Activated T-helper 1 cell treated with anti-CD3 and anti-CD28 coated beads, Interleukin-2, amount 50 U/mL, for 16 hours (primary cell): ENCODE measurements at places on chromosomes 2 and 18.

GRCh38 chr2:88949336-88949735 is 257.9 kb downstream of the RPIA start:
- DNase-seq, result no peak

- no peak for DNase-seq
Observed at GRCh38 chr2:8216397-8216796, 465.5 kb upstream of the ID2 start.

GRCh38 chr18:70455731-70456130 is 166.9 kb downstream of the SOCS6 start:
- DNase-seq, result no peak

DNA sequence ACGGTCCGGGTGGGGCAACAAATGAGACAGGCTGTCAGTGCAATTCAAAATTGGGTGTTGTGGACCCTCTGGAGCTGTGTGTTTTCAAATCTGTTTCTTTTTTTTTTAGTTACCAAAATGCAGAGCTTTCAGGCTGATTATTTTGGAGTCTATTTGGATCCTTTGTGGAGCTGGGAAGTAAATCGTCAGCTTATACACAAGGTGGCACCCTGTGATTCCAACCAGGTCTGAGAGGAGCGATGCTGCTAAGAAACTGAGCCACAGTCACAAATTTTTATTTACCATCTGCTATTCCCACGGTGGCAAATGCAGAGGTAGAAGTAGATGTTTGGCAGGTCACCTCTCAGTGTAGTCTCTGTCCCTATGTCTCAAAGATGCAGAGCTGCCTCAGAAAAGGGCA is 3.8 kb upstream of the EPC2 start:
- DNase-seq, result no peak

DNA sequence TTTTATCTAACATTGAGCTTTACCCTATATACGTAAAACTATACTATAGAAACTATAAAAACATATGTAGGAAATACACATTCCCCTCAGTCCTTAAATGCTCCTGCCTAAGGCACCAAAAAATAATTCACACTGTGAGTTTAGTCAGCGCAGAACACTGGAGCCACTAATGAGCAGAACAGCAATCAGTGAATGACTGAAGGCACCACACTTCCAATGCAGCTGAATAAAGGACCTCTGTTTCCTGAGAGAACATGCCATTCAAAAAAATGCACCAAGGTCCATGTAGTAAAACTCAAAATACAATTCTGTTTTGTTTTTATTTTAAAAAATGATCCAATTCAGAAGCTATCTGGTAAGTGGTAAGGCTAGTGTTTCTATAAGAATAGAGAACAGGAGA is 1280.6 kb upstream of the NRXN1 start:
- no peak for DNase-seq
